ENCODE measurements at places on chromosomes 2 and 18. TPM values are rescaled to one million over a fixed set of nuclear protein-coding genes. Genes with fewer than 3 reads are reported as not detected.

DNA sequence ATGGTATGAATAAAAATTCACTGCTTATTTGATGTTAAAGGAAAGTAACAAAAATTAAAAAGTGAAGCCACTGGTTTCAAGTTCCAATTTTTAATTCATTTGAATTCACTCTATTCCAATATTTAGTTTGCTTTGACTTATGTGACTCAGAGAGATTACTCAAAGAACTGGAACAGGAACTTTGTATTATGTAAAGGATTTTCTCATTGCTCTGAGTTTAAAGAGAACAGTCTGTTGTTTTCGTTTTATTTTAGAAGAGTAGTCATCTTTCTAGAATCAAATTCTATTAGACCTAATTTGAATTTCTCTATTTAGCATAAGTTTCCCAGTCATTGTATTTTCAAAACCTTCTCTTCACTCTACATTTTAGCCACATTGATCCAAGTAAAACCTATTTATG lies 300.1 kb upstream of the SLC8A1 start:
- no peak for DNase-seq

DNA sequence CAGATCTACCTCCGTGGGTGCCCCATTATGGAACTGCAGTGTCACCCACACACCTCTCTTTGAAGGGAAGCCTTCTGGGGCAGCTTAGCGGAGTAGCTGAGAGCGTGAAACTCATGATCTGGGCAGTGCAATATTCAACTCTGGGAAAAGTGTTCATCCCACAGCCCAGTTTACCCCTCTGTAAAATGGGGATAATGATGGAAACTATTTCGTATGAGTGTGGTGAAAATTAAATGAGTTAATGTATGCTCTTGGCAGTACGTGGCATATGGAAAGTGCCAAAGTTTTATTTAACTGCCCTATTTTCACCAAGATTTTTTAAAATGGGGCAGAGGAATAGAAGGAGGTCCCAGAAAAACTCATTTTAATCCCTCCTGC lies 11.5 kb downstream of the EVX2 start:
- no peak for DNase-seq

GRCh38 chr18:76451396-76452331 lies 43.4 kb downstream of the ZNF516 start:
- no peak for DNase-seq

CD8A gene
- total RNA-seq, result not detected

GRCh38 chr2:86518481-86518880 lies 44.8 kb downstream of the CHMP3 start:
- DNase-seq, result peak; percentile 8

GRCh38 chr2:17479875-17480274 lies 38.4 kb downstream of the RAD51AP2 start:
- DNase-seq, result peak; percentile 60

DNA sequence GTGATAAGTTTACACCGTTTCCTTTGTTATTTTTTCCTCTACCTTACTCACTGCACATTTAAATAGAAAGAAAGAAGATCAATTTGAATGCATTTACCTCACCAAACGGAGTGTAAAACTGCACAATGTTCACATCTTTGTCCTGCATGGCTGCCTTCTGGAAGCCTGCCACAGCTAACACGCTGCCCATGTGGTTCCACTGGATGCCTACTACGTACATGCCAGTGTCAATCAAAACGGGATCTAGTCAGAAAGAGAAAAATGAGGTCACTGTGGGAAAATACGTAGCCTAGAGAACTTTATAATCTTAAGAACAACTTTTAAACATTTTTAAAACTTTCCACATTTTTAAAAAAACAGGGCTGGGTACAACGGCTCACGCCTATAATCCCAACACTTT lies 16.4 kb downstream of the WDR35 start:
- DNase-seq, result no peak

ZDBF2 gene
- 14.0 TPM for total RNA-seq

DNA sequence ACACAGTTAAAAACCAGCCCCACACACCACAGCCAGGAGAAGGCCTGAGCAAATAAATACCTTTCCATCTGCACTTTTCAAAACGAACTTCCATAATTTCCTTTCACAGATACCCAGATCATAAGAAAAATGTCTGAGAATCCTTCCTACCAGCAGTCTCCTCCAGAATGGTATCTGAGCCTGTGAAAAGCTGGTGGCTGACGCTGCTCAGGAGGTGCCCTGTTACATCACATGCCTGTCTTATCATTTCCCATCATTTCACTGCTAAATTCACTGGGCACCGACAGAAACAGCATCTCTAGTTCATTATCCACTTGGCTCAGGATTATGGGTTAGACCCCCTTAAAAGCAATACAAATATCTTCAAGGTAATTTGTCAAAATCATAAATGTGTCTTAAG lies 4.4 kb downstream of the CRACDL start:
- no peak for DNase-seq

DNA sequence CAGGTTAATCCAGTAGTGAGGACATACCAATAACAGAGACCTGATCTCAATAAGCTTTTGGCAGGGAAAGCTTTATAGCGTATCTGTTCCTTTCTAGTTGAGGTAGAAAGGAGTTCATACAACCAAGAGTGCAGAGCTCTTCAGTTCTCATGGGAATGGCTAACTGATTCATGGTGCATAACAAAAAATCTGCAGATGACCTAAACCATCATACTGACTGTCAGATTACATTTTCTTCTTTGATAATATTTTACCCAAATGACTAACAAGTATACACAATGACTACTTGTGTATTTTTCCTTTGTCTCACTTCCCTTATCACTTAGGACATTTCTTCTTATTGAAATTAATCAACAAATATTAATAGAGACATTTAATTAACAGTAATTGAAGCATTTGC lies 140.0 kb upstream of the SERTAD2 start:
- no peak for DNase-seq

- DNase-seq, result no peak
These were observed 9.5 kb downstream of the PASK start for GRCh38 chr2:241139531-241140444.

DNA sequence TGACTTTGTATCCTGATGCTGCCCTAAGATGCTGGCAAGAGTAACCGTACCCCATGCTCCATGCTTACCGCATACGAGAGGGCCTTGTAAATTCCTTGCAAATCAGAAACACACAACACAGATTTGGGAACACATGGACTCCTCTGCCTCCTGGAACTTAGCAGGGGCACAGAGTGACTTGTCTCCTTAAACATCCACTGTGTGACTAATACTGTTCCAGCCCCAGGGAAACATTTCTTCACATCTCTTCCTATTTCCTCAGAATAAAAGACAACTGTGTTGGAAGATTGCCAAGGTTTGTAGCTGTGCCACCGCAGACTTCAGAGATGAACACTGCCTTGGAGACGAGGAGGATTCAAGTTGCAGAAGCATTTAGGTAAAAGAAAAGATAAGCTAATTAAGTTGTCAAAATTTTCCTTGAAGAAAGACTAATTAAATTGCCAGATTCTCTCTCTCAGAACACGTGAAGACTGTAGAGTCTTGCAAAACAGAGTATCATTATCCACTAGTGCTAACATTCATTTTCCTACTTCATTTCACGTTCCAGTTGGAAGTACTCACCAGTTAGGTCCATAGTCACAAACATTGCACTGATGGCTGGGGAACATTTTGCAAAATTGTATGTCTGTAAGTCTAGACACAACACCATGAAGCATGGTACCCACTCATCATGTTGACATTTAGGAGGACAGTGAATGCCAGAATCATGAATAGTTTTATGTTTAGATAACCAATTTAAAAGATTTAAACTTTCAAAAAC lies 188.8 kb downstream of the TSN start:
- peak; percentile 51 for DNase-seq
